ENCODE measurements at places on chromosomes 16 and 17.

DNA sequence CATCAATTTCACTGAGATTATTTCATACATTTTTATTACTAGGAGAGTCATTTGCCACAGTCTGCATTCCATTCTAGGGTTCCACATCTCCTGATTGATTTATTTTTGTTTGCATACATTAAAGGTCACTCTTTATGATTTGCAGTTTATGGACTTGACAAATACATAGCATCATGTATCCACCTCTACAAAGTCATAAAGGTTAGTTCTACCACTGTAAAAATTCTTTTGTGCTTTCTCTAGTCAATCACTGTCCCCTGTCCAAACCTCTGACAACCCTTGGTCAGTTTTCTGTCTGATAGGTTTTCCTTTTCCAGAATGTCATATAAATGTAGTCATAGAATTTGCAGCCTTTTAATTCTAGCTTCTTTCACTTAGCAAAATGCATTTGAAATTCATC lies 434.6 kb upstream of the MON1B start:
- no peak for DNase-seq

DNA sequence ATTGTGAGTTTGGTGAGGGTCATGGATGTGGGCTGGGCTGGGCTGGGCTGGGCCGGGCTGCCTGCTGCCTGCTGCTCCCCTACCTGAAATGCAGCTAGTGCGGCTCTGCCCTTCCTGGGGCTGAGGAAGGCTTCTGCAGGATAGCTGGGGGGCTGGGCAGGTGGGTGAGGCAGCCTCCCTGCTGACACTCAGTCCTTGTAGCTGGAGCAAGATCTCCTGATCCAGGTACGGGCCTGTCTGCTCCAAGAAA lies 4.7 kb downstream of the RPL13 start:
- no peak for DNase-seq

- no peak for DNase-seq
These were observed 13.3 kb upstream of the ATP6V0C start for GRCh38 chr16:2500430-2500917.

DNA sequence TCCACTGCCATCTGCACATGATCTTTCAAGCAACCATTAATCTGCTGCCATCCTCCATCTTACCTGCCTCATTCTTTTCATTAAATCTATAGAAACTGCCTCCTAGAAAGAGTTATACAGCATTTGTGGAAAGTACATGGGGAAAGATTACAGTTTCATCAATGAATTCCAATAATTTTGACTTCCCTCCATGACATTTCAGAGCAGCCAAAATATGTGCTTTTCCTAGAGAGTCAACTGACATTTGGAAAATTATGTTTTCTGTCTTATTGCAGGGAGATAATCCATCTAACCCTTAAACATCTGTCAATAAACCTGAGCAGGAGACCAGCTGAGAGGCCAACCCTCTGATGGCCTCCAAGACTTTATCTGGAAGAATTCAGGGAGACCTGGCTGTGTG lies 147.0 kb upstream of the CDH5 start:
- no peak for DNase-seq

DNA sequence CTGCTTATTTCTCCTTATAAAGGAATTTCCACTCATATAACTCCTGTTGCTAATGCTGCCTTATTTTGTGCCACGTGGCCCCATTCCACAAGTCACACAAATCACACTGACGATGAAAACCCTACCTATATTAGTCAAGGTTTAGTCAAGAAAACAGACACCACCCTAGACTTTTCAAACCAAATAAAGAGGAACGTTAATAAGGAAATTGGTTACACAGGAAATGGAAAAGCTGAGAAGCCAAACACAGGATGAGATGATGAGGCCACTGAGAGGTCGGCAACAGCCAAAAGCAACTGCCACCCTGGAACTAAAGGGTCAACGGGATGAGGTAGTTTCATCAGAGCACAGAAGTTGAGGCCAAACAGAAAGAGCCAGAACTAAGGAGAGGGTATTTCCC lies 47.3 kb upstream of the ALOX12 start:
- no peak for DNase-seq

DNA sequence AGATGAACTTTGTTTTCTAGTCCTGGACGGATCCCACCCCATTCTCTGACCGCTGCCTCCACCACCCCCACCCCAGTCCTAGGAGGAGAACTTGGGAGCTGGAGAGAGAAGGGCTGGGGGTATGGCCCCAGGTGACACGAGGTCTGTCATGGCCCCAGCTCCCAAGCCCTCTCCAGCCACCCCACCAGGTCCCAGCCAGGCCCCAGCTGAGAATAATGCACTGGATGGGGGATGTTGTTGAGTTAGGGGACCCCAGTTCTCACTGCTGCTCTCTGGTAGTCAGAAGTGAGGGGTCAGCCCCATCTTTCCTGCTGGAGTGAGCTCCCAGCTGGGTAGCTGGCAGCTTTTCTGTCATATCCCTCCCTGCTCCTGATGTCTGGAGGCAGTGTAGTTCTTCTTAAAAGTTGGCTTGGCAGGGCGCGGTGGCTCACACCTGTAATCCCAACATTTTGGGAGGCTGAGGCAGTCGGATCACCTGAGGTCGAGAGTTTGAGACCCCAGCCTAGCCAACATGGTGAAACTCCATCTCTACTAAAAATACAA lies 4.6 kb upstream of the COL1A1 start:
- DNase-seq, result no peak

GRCh38 chr17:47693731-47694580 lies at the start of gene TBKBP1:
Gene TBKBP1, plus strand, starts transcription at chr17:47694161. Its CDS starts 1,952 bp downstream, at chr17:47696113.
- no peak for DNase-seq

- no peak for DNase-seq
These were observed 207.1 kb upstream of the ASIC2 start for GRCh38 chr17:33500151-33500550.

GRCh38 chr16:11356573-11357331 lies 11.5 kb downstream of the RMI2 start:
- DNase-seq, result no peak

- DNase-seq, result no peak
These were observed 232.7 kb downstream of the MAF start for GRCh38 chr16:79367822-79368221.

DNA sequence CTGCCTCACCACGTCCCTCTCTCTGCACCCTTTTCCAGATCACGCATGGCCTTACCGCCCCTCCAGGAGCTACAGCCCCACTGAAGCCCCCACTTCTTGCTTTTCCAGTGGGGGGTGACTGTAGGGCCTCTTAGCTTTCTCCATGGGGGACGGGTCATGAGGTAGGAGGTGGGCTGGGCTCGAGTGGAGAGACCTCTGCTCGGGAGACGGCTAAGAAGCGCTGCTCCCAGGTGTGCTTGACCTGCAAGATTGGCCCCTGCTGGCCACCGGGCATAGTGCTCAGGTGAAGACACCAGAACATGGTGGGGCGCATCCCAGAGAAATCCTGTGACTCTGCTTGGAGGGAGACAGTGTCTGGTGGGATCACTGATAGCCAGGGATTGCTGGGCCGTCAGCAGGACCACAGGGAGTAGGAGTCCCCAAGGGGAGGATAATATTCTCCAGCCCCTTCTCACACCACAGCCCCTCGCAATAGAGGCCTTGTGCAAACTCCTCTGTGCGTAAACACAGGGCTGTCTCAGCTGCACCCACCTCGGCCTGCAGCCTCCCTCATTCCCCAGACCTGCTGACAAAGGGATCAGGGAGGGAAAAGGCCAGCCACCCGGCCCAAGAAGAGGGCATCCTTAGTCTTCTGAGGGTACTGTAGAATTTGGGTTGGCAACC lies 8.9 kb upstream of the GALK1 start:
- no peak for DNase-seq

- DNase-seq, result no peak
These were observed 14.4 kb downstream of the CUEDC1 start for GRCh38 chr17:57940653-57941329.

- no peak for DNase-seq
These were observed 117.0 kb upstream of the KCNJ16 start for GRCh38 chr17:69958063-69958462.

DNA sequence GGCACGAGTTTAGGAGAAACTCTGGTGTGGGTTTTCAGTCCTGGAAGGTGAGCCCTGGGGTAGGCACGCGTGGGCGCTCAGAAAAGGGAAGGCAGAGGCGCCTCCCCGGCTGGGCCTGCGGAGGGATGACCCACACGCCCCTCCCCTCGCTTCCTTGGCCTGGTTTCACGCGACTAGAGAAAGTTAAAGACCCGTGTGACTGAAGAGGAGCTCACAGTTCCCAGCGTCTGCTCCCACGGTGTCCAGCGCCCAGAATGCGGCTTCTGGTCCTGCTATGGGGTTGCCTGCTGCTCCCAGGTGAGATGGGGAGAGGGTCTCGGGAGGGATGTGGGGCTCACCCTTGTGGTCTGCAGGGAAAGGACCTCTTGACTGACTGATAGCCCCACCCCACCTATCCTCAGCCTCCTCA lies at the start of gene CD300LG:
TSS of gene CD300LG (plus strand) at position 214 of the 409 bp plus-strand sequence. CDS start at position 255, 41 bp downstream.
- no peak for DNase-seq

DNA sequence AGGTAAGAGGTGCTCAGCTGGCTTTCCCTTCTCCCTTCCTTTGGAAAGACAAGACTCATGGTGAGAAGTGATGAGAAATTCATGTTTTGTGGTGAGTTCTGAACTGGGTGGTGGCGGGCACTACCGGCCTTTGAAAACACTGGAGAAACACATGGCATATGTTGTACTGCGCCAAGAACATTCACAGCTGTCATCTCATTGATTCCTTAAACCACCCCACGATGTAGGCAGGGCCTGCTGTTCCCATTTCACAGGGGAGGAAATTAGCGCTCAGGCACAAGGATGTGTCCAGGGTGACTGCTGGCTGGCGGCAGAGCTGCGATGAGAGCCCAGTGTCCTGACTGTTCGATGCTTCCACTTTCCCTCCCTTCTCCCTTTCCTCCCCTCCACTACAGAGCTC lies 1.6 kb upstream of the DOC2B start:
- no peak for DNase-seq

GRCh38 chr16:80341263-80341662 lies 199.5 kb upstream of the DYNLRB2 start:
- DNase-seq, result no peak

DNA sequence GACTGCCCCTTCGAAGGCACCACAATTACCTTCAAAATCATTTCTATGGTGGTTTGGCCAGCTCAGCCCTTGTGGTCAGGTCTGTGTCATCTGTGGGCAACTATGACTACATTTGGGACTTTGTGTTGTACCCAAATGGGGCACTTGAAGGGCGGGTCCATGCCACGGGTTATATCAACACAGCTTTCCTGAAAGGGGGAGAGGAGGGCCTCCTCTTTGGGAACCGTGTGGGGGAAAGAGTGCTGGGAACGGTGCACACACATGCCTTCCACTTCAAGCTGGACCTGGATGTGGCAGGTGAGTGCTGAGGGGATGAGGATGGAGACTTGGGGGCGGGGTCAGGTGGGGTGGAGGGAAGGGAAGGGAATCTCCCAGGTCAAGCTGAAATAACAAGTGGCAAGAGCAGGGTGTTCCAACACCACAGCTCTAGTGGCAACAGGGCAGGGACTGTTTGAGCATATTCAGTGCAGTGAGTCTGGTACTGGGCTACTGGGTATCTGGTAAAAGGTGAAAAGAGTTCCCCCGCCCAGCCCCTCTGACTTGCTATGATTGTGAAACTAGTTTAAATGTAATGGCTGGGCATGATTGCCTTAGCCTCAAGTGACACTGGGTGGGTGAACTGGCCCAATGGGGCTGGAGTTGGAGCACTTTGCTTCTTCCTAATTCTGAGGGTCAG lies 1.7 kb downstream of the AOC2 start:
- no peak for DNase-seq

- DNase-seq, result no peak
These were observed 41.8 kb downstream of the NLRC5 start for GRCh38 chr16:57031156-57031555.

Data from SK-N-MC (cell line).